ENCODE measurements at places on chromosomes 12 and 14.

- DNase-seq, result no peak
These were observed 6.5 kb downstream of the CLEC12B start for GRCh38 chr12:10016881-10017280.

DNA sequence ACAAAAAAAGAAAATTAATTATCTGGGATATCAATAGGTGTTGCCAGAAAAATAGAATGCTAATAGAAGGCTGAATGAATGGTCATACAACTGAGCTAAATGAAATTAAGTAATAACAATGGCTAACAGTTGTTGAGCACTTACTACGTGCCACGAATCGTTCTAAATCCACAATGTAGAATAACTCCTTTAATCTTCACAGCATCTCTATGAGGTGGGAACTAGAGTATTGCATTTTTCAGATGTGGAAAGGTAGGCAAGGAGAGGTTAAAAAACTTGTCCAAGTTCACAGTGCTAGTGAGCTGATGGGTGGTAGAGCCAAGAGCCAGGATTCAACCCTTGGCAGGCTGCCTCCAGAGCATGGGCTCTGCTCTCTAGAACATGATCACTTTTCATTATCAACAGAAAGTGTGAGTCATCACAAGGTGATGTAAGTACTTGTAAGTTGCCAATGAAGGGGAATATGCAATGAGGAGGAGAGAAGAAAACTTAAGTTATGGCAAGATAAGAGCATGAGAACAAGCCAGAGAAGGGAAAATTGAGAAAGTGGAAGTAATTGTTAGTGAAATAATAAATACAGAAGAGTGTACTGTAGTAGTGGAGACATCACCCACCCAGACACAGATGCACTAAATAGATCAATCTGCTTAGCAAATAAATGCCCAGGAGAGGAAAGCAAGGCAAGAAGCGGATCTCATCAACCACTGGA, 122.1 kb downstream of the PRKD1 start:
- DNase-seq, result no peak

- no peak for DNase-seq
These were observed 35.9 kb upstream of the WSCD2 start for GRCh38 chr12:108093209-108093608.

DNA sequence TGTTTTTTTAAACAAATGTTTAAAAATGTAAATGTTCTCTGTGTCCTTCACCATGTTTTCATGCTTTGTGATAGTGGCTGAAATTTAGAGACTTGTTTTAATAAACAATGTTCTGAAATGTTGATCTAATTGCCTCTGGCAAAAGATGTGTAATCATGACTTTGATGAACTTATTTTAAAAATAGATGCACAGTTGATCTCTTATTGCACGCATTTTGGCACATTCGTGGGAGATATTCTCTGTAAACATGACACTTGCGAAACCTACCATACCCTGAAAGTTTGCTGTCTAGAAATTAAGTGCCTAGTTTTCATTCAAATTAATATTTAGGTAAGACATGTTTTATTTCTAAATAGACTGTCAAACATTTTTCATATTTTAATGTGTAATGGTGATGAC, 119.7 kb upstream of the DNM1L start:
- no peak for DNase-seq

- no peak for DNase-seq
These were observed 120.2 kb upstream of the RAP1B start for GRCh38 chr12:68490476-68490875.

All from left hindlimb (tissue), 1 donor.